Femur (tissue), 1 donor: ENCODE measurements at places on chromosomes 12 and 14.
A peak's percentile ranks its signal among the peaks of the same experiment; 100 is the strongest.

- DNase-seq, result no peak
These were observed 619.4 kb upstream of the ATP2B1 start for GRCh38 chr12:90327793-90328743.

GRCh38 chr12:107125833-107126232, 32.5 kb upstream of the CRY1 start:
- no peak for DNase-seq

DNA sequence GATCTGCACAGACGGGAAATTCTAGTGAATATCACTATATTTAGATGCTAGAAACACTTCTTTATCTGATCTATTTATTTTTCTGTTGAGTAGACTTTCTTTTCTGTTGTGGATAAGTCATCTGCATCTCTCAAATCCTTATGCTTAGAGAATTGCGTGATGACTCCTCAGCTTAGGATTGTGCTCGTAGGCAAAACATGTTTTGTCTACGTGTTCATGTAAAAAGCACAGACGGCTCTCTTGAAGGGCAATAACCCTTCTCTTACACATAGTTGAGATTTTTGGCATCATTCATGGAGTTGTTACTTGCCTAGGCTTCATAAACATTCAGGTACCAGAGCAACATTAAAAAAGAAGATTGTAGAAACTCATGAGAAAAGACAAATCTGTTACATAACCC, 18.6 kb downstream of the PPFIBP1 start:
- no peak for DNase-seq

DNA sequence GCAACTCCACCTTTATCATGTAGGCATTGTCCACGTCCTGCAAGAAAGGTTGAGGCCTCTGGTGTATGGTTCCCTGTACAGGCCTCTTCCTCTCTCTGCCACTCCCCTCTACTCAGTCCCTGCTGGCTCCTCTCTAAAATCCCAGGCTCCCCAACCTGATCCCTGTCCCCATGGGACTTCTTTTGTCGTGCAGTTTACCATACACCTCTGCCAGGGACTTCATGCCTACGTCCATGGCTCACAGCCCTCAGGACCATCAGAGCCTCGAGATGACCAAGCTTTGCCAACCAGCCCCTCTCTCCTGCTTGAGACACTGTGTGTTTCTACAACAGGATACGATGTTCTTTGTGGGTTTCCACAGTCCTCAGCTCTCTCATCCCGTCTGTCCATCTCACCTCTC, 2.9 kb downstream of the KRT2 start:
- no peak for DNase-seq

DNA sequence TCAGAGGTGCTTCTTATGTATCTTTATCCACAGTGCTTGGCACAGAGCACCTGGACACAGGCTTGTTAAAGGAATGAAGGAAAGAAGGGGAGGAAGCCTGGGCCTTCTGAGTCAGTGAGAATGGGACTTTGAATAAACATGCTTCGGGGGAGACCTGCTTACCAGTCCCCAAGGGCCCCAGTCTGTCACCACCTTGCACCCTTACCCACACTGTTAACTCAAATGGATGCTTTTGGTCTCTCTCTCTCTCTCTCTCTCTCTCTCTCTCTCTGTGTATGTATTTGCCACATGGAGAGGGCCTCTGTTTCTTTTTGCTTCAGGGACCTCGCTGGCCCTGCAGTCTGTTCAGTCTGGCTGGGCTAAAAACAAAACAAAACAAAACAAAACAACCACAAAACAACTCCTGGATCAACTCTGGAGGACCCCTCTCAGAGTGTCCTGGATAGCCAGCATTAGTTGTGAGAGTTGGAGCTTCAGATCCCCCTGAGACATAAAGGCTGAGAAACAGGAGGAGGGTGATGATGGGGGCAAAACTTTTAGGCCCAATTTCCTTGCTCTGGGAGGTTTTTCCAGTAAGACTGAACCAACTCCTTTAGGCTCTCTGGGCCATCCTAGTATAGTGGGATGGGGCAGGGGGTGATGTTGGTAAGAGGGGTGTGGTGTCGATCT, 1.9 kb downstream of the KIF5A start:
- no peak for DNase-seq

DNA sequence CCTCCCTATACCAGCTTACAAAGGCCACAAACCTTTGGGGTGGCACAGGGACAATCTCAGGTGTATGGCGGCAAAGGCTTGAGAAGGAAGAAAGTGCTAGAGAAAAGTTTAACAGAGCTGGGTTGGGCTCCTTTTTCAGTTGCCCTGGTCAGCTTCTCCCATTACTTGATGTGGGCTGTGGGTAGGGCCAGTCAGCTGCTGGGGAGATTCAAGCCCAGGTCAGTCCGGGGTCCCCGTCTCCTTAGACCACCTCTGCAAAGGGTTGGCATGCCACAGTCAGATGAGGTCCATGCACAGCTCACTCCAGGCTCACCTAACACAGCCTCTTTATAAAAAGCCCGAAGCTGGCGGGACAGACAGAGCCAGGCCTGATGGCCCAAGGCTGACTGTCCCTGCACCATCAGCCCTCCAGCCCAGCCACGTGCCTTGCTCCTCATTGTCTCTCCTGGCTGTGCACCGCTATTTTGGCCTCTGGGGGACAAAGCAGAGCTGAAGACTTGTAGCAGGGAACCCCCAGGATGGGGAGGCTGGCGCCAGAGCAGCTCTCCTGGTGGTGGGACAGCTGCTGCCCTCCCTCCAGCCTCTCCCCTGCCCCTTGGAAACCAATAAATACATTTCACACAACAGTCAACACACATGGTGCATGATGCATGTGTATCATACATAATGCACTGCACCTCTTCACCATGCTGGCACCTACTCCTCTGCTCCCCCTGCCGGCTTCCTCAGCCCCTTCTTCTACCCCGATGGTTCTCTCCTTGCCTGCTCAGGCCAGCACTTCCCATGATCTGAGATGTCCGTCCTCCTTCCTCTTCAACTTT, 61.7 kb upstream of the DDX11 start:
- peak; percentile 10 for DNase-seq

DNA sequence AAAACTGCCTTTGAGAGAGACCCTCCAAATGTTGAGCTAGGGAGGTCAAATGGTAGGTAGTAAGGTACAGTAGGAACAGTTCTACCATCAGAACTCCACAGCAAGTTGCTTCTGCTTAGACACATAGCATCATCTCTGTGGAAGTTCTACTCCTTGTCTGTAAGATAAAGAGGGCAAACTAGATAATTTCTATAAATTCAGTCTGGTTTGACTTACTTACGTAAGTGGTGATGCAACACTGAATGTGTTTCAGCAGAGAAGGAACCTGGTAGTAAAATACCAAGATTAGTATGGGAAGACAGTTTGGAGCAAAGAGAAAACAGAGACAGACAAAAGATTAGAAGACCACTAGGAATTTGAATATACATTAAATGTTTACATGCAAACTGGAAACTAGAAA, 42.0 kb downstream of the KITLG start:
- no peak for DNase-seq
